Activated CD4-positive, alpha-beta memory T cell treated with anti-CD3 and anti-CD28 coated beads for 36 hours (primary cell): ENCODE measurements at places on chromosomes 13 and 19. TPM values are rescaled to one million over a fixed set of nuclear protein-coding genes. Genes with fewer than 3 reads are reported as not detected.
A peak's percentile ranks its signal among the peaks of the same experiment; 100 is the strongest.

Gene TMEM143
- total RNA-seq = 17.9 TPM

Gene ADGRE1
- total RNA-seq = 6.6 TPM

Gene ZNF610
- 1.7 TPM for total RNA-seq

Gene ARRDC5
- total RNA-seq = 0.12 TPM

Gene TPP2
- total RNA-seq = 64.7 TPM

Gene ZNF112
- total RNA-seq = not detected

Gene ZNF345
- 3.8 TPM for total RNA-seq

Gene TMEM150B
- total RNA-seq = not detected

Gene YIPF2
- total RNA-seq = 28.4 TPM

Gene ZNF85
- 15.4 TPM for total RNA-seq

Gene HCST
- total RNA-seq = 52.9 TPM

Gene RGS9BP
- 0.10 TPM for total RNA-seq

Gene MAU2
- total RNA-seq = 38.6 TPM

GRCh38 chr13:40197049-40197448, 469.4 kb downstream of the FOXO1 start:
- DNase-seq = no peak

DNA sequence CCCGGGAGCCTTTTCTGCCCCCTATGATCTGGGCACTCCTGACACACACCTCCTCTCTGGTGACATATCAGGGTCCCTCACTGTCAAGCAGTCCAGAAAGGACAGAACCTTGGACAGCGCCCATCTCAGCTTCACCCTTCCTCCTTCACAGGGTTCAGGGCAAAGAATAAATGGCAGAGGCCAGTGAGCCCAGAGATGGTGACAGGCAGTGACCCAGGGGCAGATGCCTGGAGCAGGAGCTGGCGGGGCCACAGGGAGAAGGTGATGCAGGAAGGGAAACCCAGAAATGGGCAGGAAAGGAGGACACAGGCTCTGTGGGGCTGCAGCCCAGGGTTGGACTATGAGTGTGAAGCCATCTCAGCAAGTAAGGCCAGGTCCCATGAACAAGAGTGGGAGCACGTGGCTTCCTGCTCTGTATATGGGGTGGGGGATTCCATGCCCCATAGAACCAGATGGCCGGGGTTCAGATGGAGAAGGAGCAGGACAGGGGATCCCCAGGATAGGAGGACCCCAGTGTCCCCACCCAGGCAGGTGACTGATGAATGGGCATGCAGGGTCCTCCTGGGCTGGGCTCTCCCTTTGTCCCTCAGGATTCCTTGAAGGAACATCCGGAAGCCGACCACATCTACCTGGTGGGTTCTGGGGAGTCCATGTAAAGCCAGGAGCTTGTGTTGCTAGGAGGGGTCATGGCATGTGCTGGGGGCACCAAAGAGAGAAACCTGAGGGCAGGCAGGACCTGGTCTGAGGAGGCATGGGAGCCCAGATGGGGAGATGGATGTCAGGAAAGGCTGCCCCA, 8.5 kb upstream of the CEACAM7 start:
- peak; percentile 25 for DNase-seq

- DNase-seq = peak; percentile 49
Measured at GRCh38 chr19:55437410-55437809, 5.7 kb downstream of the SHISA7 start.

DNA sequence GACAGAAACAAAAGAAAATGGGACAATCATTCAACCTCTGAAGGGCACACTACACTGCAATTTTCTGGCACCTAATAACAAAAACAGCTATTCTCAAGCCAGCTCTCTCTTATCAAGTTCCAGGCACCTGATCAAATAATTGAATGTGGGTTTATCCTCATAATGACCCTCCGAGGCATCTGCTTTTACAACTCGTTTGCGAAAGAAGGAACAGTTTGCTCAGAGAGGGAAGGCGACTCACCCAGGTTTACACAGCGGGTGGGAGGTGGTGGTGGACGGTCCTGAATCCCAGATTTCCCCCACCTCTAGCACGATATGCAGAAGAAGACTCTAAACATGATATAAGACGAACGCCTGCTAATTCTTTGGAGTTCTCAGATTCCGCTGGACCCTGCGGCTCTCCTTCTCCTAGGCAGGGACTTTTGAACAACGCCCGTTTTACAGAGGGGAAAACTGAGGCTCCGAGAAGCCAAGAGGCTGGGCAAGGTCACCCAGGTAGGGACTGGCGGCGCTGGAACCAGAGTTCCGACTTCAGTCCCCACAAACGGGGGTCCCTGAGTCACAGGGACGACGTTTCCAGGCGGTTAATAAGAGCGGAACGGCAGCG, 641 bp downstream of the SGTA start:
- DNase-seq = peak; percentile 38

GRCh38 chr19:13622766-13623715, 116.8 kb upstream of the CACNA1A start:
- no peak for DNase-seq

DNA sequence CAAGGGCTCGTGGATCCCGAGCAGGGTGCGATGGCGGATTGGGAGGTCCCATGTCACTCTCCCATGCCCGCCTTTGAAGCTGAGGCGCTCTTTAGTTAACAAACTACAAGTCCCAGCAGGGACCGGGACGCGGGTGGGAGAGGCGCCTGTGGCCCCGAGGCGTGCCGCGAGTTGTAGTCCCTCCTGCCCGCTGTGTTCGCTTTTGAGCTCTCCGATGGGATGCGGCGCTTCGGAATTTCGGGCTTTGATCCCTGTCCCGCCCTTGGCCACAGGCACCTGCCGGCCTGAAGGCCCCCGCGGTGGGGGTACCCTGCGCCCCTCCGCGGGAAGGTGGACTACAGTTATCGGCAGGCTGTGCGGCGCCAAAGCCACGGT, 11.0 kb downstream of the CYTH2 start:
- DNase-seq = peak; percentile 40

DNA sequence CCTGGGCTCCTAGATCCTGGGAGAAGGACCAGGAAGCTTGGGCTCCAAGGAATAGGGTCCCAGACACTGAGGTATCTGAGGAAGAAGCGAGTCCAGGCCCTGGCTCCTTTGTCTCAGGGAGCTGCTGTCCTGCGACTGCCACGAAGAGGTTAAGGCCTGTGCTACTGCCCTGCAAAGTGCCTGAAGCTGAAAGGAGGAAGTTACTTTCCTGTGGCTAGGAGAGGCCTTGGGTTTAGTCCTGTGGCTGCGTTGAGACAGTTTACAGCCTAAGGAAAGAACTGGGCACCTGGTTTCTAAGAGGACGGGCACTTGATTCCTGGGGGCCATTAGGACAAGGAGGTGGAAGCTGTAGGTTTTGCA, 2.8 kb downstream of the MYADM start:
- DNase-seq = no peak

- peak; percentile 96 for DNase-seq
Measured at GRCh38 chr19:1076951-1077350, 10.0 kb downstream of the ARHGAP45 start.

DNA sequence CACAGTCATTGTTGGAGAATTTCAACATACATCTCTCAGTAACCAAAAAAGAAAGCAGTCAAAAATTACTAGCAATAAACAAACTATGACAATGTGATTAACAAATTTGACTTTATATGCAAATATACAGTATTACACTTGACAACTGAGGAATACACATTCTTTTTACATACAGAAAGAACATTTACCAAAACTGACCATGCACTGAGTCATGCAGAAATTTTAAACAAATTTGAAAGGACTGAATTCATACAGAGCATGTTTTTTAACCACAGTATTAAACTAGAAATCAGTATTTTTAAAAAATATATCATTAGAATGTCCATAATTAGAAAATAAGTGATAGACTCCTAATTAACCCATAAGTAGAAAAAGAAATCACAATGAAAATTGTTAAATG, 420.1 kb downstream of the TBC1D4 start:
- no peak for DNase-seq

DNA sequence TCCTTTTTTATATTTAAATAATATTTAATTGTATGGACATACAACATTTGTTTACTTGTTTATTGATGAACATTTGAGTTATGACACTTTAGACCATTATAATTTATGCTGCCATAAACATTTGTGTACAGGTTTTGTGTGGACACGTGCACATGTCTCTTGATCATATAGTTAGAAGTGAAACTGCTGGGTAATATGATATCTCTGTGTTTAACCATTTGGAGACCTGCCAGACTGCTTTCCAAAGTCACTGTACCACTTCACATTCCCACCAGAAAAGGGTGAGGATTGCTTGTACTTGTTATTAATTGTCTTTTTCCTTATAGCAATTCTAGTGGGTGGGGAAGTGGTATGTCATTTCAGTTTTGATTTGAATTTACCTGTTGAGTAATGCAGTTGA, 145.6 kb upstream of the KLHL1 start:
- no peak for DNase-seq

GRCh38 chr19:52028780-52029123, 573 bp upstream of the ZNF614 start:
- DNase-seq = no peak

DNA sequence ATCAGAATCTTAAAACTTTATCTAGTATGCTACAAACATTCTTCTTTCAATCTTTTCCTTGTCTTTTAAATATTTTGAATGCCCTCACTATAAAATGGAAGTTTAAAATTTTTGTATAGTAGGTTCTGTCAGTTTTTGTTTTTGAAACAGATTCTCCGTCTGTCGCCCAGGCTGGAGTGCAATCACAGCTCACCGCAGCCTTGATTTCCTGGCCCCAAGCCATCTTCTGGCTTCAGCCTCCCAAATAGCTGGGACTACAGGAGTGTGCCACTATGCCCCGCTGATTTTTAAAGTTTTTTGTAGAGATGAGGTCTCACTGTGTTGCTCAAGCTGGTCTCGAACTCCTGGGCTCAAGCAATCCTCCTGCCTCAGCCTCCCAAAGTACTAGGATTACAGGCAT, 20.7 kb downstream of the PHF11 start:
- DNase-seq = no peak

GRCh38 chr13:114070098-114070799, 62.2 kb downstream of the RASA3 start:
- DNase-seq = no peak

DNA sequence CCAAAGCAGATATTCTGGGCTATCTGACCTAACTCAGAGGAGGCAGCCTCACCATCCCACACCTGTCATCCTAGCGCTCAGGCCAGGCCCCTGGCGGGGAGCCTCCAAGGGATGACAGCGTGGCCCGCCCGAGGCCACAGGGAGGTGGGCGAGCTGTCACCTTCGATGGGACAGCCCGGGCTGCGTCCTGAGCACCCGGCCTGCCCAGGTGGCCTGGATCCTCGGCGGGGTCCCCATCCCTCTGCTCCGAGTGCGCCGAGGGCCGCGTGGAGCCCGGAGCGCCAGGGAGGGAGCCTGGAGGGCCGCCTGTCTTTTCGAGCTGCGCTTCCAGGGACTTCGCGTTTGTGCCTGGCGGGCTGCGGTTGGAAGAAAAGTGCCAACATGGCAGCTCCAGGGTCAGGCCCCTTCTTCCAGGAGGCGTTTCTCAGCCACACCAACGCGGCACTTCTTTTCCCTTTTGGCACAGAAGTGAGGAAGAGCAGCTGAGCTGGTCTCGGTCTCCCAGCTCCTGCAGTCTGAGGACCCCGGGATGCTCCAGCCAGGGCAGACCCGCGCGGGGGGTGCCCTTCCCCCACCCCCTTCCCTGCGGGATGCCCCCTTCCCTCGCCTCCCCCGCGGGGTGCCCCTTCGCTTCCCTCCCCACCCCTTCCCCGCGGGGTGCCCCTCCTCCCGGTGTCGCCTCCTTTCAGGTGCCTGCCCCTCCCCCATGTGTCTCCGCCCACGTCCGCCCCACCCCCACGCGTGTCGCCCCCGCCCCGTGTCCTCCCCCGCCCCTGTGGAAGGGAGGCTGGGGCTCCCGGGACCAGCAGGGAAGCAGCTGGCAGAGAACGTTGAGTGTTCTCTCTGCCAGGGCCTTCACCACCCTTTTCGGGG, 42.3 kb downstream of the GJA3 start:
- peak; percentile 25 for DNase-seq

DNA sequence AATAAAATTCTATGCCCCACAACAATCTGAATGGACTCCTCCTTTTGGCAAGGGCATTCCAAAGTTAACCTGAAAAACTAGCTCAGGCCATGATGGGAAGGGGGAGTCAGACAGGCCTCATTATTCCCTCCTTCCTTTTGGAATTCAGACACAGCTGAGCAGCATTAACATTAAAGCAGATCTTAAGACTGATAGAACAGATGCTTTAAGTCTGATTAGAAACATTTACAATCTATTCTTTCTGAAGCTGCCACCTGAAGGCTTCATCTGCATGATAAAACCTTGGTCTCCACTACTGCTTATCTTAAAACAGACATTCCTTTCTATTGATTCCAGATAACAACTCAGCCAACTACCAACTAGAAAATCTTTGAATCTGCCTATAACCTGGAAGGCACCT, 98.9 kb downstream of the UGGT2 start:
- no peak for DNase-seq

GRCh38 chr13:23268441-23268840, 87.7 kb downstream of the SGCG start:
- DNase-seq = peak; percentile 46

GRCh38 chr13:55439450-55439849, 1701.3 kb upstream of the PRR20A start:
- DNase-seq = no peak

GRCh38 chr19:8682931-8683330, 15.7 kb downstream of the ACTL9 start:
- no peak for DNase-seq

DNA sequence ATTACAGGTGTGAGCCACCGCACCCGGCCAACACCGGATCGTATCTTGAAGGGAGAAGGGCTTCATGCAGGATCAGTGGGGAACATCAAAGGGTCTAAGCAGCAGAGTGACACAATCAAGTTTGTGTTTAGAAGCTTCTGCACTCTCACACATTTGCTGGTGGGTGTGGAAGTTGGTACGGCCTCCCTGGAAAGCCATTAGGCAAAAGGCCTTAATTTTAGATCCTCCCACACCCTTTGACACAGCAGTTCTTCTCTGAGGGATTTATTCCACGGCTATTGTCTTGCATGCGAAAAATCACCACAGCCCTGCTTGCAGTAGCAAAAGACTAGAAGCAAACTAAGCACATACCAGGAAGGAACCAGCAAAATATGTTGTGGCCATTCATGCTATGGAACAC, 18.3 kb upstream of the SLC1A5 start:
- no peak for DNase-seq

GRCh38 chr13:24443366-24443765, 69.2 kb downstream of the PARP4 start:
- DNase-seq = no peak
